Epithelial cell of esophagus (primary cell): ENCODE measurements at places on chromosomes 5 and 9.

DNA sequence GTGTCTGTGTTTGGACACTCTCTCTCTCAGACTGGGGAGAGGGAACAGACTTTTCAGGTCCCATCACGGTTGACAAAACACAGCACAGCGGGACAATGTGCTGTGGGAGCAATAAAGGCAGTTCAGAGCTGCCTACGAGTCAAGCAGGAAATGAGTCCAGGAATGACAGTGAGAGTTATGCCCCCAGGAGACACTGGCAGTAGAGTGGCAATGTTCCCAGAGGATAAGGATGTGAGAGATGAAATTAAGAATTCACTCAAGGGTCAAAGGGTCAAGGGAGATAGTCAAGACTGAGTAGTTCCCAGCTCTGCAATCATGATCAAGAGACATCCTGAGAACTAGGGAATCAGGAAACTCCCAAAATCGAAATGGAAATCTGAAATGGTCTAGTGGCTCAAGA lies 156.1 kb downstream of the LURAP1L start:
- DNase-seq: no peak

DNA sequence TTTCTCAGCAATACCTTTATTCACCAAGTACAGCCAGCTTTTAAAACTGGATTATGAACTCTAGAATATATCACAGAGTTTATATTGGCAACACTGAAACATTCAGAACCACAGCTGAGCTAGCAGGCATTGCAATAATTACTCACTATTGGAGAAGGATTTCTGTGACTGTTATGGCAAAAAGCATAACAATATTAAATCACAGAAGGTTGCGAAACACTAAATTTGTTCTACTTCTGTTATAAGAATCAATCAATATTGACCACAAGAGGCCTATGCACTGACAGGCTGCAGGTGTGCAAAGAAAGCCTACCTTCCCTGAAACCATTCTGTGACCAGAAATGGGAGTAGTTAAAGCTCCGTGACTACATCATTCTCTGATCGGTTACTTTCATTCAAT lies 59.2 kb downstream of the AP3B1 start:
- DNase-seq: peak; percentile 8

DNA sequence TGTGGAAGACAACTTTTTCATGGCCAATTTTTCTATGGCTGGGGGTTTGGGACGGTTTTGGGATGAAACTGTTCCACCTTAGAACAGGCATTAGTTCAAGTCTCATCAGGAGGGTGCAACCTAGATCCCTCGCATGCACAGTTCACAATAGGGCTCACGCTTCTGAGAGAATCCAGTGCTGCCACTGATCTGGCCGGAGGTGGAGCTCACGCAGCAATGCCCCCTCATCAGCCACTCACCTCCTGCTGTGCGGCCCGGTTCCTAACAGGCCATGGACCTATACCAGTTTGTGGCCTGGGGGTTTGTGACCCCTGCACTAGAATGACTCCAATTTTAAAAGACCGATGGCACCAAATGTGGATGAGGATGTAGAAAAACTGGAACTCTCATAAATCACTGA lies 127.2 kb upstream of the IER5L start:
- no peak for DNase-seq

DNA sequence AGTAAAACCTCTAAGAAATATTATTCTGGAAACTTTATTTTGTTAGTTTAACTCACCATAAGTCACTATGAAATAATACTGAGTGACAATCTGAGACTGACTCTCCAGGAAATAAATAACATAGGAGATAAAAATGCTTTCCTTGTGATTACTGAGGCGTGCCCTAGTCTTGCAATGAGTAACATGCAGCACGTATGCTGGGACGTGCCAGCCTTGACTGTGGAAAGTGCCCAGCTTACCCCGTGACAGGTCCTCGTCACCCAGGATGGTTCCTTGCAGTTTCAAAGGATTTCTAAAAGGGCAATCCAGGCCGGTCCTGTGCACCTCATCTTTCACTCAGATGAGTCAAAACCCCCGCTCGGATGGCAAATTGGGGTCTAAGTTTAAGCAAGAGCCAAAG lies 720.8 kb upstream of the ADAMTS16 start:
- DNase-seq: no peak

DNA sequence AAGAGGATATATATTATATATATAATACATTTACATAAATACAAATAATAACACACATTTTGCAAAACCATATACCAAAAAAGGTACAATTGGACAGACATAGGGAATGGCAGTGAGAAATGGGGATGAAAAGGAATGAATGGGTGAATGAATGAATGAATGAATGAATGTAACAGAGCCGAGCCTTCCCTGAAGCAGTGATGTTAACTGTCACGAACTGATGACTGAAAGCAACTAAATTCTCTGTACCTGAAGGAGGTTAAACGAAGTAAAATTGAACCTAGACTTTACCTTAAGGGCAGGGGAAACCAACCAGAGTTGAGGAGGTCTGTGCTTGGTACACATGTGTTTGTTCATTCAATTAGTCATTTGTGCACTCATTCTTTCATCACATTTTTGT lies 169.6 kb upstream of the TBC1D2 start:
- DNase-seq: no peak

DNA sequence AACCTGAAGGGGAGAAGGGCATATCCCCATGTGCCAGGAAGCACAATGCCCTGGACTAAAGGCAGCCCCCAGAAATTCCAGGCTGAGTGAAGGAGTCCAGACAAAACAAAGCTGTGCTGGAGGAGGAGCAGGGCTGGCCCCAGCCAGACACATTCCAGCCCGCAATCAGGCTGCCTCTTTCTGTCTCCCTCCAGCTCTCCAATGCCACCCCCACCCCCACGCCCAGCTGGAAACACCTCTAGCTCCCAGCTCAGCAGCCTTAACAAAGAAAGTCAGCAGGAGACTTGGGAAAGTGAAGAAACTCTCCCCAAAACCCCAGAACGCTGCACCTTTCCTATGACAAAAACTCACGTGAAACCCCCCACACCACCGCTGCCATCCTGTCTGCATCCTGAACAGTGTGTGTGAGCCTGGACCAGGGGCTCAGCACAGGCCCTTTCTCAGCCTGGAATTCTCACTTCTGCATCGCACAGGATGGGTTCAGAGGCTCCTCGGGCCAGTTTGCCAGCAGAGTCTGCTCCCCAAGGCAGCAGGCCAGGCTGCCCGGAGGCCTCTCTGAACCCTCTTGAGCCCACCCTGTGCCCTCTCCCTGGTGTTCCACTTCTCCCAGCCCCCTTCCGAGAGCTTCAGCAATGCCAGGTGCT lies 96.2 kb upstream of the ICE1 start:
- no peak for DNase-seq

- DNase-seq: no peak
Observed at GRCh38 chr5:168946363-168946762, 354.6 kb downstream of the SLIT3 start.

DNA sequence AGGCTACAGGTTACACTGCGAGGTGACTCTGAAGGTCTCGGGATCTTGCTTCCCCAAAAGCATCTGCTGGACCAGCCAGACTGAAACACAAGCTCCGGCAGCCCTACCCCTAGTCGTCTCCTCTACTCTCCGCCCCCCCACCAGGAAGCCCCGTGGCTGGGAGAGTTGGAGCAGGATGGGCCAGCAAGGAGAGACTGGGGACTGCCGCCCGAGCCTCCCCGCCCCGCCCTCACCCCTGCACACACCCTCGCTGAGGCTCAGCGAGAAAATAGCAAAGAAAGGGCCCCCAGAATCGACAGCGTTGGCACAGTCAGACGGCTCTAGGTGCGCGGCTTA lies 1.3 kb downstream of the TRIM7 start:
- peak; percentile 41 for DNase-seq

GRCh38 chr9:7216004-7216841 lies 458.4 kb downstream of the KDM4C start:
- peak; percentile 87 for DNase-seq

DNA sequence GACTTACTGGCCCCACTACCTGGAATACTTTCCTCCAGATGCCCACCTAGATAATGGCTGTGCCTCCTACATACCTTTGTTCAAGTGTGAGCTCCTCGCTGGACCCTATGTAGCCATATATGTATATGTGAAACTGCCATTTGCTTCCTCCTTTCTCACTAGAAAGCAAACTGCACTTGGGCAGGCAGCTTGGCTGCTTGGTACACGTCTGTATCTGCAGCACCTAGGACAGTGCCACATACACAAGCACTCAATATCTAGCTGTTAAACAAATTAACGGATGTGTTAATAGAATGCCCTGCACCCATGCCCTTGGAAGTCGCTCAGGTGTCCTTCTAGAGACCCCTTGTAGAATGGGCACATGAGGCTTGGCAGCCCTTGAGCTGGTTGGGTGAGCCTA lies 301.5 kb downstream of the SEMA5A start:
- DNase-seq: no peak

GRCh38 chr5:4737868-4738267 lies 402.3 kb upstream of the ADAMTS16 start:
- no peak for DNase-seq

GRCh38 chr5:2381861-2382260 lies 369.6 kb downstream of the IRX2 start:
- DNase-seq: no peak

GRCh38 chr5:111144352-111144930 lies 52.3 kb downstream of the WDR36 start:
- peak; percentile 36 for DNase-seq

GRCh38 chr9:8628791-8629190 lies 829.2 kb upstream of the DMAC1 start:
- no peak for DNase-seq

DNA sequence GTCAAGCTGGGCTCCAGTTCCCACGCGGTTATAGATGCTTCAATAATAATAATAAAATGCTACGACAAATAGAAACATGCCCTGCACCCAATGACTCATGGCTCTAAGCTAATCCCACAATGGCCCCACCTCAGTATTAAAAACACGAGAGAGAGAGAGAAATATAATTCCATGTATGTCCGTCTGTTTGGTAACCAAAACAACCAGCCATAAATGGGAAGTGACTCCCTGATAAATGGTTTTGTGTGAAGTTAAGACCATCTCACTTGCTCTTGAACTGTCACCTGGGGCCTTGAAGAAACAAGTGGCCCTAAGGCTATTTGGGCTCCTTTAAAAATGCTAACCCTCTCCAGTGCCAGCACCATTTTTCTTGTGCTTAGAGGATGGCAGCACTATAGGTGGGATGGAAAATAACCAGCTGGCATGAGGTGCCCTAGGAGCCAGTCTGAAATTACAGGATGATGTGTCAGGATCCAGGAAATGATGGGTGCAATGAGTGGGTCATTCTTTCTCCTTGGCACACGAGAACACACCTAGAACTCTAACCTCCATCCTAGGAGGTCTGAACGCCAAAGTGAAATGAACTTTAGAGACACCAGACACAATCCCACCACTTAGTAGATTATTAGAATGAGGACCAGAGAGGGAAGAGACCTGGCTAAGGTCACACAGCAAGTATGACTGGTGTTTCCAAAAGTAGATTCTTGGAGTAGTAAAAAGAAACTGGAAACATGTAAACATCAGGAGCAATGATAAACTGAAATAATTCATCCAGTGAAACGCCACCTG lies 35.7 kb upstream of the ADRB2 start:
- peak; percentile 98 for DNase-seq

- no peak for DNase-seq
Observed at GRCh38 chr9:101893661-101894646, 155.5 kb upstream of the GRIN3A start.

DNA sequence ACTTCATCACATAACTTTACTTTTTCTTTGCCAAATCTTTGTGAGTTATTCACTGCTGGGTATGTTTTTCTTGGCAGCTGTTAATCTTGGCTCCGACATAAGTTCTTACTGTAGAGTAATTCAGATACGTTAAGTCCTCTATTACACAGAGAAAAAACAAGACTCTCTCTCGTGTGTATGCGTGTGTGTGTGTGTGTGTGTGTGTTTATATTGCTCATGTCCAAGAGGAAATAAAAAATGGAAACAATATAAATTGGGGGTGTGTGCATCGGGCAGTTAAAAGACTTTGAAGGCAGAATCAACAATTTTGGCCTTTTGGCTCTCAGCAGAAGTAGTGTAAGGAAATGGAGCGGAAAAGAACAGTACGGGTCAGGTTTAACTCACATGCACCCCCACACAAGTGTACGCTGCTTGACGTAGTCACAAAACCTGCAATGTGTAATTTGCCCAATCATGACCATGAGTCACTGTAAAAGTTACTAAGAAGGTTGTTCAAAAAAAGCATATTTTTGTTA lies 67.2 kb upstream of the IFNE start:
- DNase-seq: peak; percentile 89

DNA sequence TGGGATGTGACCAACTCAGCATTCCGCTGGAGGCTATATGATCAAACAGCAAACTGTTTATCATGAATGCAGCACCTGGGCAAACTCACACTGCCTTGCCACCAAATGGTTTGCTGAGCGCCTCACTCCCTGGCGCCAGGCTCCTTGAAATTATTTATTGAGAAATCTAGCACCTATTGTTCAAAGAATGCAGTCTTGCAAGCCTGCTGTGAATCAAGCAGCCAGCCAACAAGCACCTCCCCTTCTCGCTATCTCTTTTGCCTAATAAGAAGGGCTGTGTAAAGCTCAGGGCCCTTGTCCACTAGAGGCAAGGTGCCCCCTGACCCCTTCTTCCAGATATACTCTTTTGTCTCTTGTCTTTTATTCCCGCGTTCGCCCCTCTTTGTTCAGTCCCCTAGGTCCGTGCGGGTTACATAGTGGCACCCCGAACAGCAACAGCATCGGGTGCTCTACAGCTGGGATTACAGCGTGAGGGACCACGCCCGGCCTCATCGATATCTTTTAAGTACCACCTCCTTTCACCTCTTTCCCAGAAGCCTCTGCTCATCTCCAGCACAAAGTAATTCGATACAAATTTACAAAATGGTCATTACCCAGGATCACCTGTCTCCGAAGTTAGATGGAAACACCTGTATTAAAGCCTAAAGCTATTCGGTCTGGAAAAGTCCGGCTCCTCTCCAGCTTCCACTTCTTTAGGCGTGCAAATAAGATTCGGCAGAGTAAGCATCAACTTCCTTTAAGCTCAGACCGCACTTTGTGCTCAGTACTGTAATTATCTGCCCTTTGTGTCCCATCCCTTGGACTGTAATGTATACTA lies 896 bp downstream of the RIGI start:
- DNase-seq: peak; percentile 85

DNA sequence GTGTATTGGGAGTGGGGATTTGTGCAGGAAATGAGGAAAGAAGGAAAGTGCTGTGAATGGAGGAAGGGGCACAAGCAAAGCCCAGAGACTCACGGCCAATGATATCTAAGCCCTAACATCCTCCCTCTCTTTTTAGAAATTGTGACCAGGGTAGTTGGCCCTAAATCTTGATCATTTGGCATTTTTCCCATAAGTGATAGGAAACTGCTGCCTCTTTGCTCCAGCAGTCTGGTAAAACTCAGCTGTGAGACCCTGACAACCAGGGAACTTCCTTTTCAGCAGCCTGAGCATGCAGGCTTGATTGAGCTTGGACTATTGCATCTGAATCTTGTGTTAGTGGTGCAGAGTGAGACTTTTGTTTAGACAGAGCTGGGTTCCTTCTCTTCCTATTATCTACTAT lies 9.6 kb upstream of the ADRB2 start:
- DNase-seq: no peak

DNA sequence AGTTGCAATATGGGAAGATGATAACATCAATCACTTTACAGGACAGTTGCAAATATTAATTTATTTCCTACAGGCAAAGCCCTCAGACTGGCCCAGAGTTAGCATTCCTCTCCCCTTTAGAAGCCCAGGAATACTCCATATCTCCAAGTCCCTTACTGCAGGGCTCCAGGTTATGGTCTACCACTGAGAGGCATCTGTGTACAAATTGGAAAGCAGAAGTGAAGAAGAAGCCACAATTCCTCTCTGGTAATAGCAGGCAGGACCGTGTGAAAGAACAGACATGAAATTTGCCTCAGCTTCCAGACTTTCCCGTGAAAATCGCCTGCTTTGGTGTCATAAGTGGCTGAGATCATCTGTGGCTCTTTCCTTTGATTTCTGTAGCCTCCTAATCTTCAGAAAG lies 289.6 kb downstream of the GLIS3 start:
- DNase-seq: no peak

- DNase-seq: no peak
Observed at GRCh38 chr5:31954091-31954490, 220.0 kb downstream of the GOLPH3 start.
